ENCODE measurements at places on chromosomes 3 and 15.
A peak's percentile ranks its signal among the peaks of the same experiment; 100 is the strongest.

DNA sequence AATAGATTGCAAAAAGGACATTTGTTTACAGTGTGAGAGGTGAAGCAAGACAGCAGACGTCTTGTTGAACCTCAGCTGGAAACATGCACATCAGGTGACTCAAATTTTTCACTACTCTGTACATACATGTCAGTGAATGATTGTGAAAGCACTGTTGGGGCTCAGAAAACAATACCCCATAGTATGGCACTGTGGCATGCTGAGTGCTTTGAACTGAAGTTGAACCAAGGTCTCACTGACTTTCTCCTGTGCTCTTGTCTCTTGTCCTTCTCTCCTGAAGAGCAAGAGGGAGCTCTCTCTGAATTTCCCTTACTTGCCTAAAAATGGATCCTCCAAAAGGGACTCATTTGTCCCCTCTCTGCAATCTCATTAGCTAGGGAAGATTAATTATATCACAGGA is 24.5 kb upstream of the NEDD4 start:
- no peak for DNase-seq

- DNase-seq = no peak
Measured at GRCh38 chr3:170180079-170180907, 1.2 kb downstream of the PHC3 start.

DNA sequence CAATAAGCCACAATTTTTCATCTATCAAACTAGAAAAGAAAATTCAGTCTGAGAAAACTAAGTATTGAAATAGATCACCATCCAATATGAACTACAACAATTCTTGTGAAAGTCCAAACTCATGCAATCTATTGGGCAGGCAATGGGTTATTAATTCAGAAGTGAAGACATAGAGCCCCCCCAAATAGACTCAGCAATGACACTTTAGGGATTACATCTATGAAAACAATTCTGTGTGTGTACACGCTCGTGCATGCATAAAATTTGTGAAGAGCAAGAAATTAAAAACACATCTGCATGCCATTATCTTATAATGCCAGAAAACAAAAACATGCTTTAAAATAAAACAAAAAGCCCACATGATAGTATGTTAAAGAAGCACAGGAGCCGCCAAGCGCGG is 151.3 kb downstream of the NR1I2 start:
- no peak for DNase-seq

GRCh38 chr15:70254311-70254869 is 156.7 kb upstream of the TLE3 start:
- DNase-seq = no peak

DNA sequence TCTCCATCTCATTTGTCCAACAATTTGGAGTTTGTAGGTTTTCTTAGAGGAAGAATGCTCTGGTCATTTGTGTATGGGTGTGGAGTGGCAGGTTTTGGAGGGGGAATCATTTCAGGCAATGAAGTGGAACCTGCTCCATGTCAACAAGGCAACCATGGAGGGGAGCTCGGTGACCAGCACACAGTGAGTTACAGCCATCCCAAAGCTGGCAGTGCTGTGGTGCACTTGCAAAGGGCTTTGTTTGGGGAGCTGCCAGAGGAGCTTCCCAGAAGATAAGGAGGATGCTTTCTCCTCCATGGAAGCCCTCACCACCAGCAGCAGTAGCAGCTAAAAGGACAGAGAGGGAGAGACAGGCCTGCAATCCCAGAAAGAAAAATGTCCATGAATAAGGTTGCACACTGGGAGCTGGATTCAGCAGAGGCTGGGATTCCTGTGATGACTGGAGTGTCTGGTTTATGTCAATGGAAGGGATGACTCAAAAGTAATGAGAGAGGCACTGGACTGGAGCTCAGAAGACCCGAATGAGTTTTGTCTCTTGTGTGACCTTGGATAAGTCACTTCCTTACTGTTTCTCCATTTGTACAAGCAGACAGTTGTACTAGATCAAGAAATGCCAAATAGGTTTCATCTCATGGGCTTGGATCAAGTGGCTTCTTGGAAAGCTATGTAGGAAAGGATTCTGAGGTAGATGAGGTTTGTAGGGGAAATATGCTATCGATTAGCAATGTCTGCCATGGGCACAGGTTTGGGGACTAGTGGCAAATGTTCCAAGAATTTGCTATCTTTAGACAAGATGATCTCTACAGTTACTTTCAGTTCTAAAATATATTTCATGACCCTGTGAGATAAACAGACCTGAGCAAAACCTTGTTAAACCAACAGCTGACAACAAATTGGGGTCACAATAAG is 27.2 kb upstream of the UBE2Q2 start:
- no peak for DNase-seq

DNA sequence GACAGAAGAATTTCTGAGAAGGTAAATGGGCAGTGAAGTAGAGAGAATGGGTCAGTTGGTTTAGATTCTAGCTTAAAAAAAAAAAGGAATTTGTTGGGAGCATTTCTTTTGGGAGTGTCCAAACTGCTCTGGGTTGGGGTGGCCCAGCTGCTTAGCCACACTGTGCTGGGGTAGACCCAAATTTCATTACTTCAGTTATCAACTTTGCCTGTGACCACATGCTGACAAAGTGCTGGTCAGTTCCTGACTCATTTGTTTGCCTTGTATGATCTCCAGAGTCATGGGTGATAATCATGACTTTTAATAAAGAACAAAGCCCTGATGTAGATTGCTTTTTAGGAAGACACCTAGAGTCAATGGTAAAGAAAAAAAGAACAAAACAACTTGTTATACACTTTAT is 121.5 kb upstream of the FGF7 start:
- DNase-seq = no peak

DNA sequence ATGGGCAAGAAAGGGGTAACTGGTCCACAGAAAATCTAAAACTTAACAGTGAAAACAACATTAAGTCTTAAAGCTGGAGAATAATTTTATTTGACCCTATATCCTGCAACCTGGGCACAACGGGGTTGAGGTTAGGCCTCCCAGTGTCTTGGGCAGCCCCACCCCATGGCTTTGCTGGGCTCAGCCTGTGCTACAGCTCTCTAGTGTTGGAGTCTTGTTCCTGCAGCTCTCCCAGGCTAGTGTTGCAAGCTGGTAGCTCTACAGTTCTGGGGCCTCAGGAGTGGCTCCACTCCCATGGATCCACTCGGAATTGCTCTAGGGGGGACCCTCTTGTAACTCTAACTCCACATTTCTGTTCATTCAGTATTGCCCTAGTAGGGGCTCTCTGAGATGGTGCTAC is 24.9 kb upstream of the GNB4 start:
- DNase-seq = no peak

GRCh38 chr3:183158551-183159006 is 4.0 kb downstream of the LAMP3 start:
- no peak for DNase-seq

DNA sequence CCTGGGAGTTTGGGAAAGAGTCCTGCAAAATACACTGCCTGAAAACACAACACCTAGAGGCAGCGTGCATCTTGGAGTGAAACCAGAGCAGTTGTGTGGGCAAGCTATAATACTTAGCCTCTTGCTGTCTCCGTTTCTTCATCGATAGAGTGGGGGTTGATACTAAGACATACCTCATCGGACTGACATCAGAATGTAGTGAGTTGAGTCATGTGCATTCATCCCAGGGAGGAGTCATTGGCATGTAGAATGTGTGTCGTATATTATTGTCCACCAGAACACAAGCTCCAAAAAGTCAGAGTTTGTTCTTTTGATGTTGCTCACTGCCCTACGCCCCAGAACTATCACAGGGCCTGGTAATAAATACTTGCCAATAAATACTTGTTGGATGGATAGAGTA is 4.3 kb downstream of the SNTN start:
- DNase-seq = no peak

- DNase-seq = peak; percentile 48
Measured at GRCh38 chr3:195033531-195034091, 237.3 kb downstream of the XXYLT1 start.

- DNase-seq = peak; percentile 74
Measured at GRCh38 chr3:126134219-126134975, 46.0 kb downstream of the ALDH1L1 start.

- DNase-seq = no peak
Measured at GRCh38 chr3:6962801-6963200, 101.9 kb downstream of the GRM7 start.

GRCh38 chr3:143172795-143173145 is 53.2 kb downstream of the CHST2 start:
- no peak for DNase-seq

DNA sequence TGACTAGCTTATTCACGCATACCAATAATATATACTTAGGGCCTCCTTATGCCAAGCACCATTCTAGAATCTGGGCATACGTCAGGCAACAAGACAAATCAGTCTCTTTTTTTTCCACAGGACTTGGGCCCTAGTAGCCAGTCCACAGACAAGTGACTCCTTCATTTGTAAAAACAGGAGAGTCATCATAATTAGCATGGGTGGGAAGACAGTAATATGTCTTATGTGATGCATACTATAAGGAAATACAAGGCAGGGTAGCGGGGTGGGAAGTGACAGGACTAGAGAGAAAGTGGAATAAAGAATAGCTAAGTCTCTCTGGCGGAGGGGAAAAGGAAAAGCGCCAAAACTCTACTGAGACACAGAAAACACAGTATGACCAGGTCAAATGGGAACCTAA is 439.6 kb upstream of the MDFIC2 start:
- DNase-seq = no peak

DNA sequence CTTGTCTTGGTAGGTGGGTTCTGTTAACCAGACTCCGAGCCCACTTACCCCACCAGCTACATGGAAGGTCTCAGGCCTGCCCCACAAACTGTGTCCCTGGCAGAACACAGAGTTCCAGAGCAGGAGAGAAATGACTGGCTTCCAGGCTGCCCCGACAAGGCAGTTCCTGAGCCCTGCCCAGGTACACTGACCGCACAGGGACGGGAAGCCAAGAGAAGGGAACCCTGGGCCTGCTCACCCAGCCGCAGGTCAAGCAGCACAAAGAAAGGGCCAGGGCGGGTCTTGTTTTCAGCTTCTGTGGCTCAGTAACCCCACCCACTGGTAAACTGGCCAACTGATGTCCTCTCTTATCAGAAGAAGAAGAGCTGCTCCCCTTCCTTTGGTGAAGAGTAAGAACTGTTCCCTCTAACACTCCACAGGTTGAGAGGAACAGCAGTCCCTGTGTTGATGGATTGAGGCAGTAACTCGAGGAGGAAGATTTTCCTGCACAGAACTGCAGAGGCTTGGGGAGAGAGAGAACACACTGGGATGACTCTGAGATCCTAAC is 68.4 kb downstream of the CRTC3 start:
- DNase-seq = peak; percentile 76

GRCh38 chr3:150308037-150308319 is 100.1 kb upstream of the TSC22D2 start:
- no peak for DNase-seq

Data from mucosa of descending colon (tissue), 3 donors.